Ascending aorta (tissue), 2 donors: ENCODE measurements at places on chromosomes 16 and 17.

DNA sequence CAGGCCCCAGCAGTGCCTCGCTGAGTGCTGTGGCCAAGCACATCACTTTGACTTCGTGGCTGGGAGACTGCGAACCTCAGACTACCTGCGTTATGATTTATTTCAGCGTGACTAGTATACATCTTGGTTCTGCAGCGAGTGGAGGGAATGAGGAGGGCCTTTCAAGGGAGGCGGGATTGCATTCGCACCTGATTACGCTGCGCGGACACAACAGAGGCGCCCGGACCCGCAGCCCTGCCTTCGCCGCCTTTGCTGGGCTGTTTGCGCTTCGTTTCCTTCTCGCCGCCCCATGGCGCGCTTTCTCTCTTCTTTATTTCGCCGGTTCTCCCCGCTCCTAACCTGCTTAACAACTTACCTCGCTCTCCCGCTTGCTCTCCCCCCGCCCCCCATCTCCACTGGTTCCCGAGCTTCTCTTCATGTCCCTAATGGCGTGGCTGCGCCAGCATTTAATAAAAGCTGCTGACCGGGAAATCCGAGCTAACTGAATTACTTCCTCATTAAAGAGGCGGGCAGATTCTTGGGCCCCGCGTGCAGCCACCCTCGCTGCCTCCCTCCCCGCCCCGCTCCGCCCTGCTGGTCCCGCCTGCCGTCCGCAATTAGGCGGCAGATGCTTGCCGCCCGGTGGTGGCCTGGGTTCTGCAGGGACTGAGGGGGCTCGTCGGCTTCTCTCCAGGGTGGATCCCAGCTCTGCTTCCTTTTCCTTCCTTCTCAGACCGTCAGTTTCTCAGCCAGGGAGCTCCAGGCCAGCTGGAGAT is 257.6 kb upstream of the SDK2 start:
- H3K4me1 ChIP-seq: no peaks in the 10 kb centered on the region
- H3K27me3 ChIP-seq: no peaks in the 10 kb centered on the region
- no peak for DNase-seq

- no peaks in the 10 kb centered on the region for H3K27me3 ChIP-seq
- no peaks in the 10 kb centered on the region for H3K4me1 ChIP-seq
- H3K4me3 ChIP-seq: peak overlapping the region; percentile 71
- no peaks in the 10 kb centered on the region for H3K36me3 ChIP-seq
Observed at GRCh38 chr17:63477480-63478440, 899 bp downstream of the ACE start.

DNA sequence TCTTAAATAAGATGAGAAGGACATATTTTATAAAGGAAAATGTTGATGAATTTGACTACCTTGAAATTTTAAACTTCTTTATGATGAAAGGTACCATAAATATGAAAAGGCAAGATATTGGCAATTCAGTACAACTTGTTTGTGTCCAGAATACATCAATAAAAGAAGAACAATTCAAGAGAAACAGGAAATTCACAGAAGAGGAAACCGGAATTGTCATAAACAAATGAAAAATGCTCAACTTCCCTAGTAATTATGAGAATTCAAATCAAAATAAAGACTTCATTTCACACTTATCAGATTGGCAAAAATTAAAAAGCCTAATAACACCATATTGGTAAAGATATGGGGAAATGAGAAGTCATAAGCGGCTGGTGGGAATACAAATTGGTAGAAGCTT is 54.3 kb downstream of the WSB1 start:
- H3K27me3 ChIP-seq: no peaks in the 10 kb centered on the region
- H3K4me3 ChIP-seq: no peak overlapping the region
- no peak overlapping the region for H3K27ac ChIP-seq
- H3K4me1 ChIP-seq: peaks cover 3% of the 10 kb centered on the region
- no peaks in the 10 kb centered on the region for H3K36me3 ChIP-seq
- DNase-seq: no peak

DNA sequence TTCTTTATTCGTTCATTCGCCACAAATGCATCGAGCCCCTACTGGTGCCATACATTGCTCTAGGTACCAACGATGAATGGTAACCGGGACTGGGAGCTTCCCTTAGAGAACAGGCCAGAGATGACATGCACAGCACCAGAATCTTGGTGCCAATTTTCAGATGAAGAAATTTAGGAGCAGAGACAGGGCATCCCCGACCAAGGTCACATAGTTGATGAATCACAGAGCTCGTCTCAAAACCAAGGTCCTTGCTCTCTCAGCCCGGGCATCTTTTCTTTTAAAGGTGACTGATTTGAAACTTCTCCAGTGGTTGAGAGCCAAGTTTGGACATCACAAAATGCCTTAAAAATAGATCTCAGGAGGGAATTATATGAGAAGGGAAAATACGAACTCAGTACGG is 73.2 kb upstream of the C16orf82 start:
- no peaks in the 10 kb centered on the region for H3K36me3 ChIP-seq
- H3K4me1 ChIP-seq: no peaks in the 10 kb centered on the region
- H3K4me3 ChIP-seq: no peak overlapping the region
- no peaks in the 10 kb centered on the region for H3K27me3 ChIP-seq
- no peak overlapping the region for H3K27ac ChIP-seq

GRCh38 chr16:31356566-31357323 is 1.8 kb downstream of the ITGAX start:
- no peak overlapping the region for H3K27ac ChIP-seq
- no peaks in the 10 kb centered on the region for H3K4me1 ChIP-seq
- no peak overlapping the region for H3K4me3 ChIP-seq
- no peaks in the 10 kb centered on the region for H3K27me3 ChIP-seq

- no peak for DNase-seq
- H3K27ac ChIP-seq: no peak overlapping the region
- no peak overlapping the region for H3K4me3 ChIP-seq
- H3K36me3 ChIP-seq: no peaks in the 10 kb centered on the region
- no peaks in the 10 kb centered on the region for H3K4me1 ChIP-seq
Observed at GRCh38 chr16:24102209-24102660, 153.9 kb upstream of the CACNG3 start.

DNA sequence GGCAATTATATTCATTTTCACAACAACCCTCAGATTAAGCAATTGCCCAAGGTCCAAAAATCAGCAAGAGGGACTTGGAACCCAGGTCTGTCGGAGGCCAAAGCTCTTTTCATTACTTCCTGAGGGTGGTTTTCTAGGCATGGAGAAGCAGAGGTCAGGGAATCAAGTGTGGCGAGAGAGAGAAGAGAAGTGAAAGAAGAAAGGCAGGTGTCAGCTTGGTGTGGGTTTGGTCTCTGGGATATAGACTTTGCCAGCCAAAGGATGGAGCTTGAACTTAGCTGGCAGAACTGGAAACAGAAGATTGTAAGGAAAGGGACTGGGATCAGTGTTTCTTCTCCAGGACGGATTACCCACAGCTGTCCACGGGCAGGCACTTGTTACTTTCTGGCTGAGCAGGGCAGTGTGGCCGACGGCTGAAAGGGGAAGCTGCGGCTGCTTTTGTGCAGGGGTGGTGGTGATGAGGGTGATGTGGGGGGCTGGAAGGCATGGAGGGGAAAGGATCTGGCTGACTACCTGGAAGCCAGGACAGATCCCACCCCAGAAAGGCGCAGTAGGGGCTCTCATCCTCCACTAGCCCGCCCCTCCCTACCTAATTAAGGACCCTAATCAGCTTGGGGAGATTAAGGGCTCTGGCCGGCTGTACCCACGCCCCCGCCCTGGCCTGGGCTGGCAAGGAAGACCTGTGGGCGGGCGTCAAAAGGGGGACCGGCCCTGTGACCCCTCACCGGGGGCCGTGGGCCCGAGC is at the start of gene GUCY2D:
Gene GUCY2D (plus strand): TSS at position 640 of the 745 bp plus-strand sequence. CDS start 433 bp downstream, outside the sequence.
- DNase-seq: no peak
- no peak within 1 kb of the TSS for H3K27ac ChIP-seq
- peaks cover 14% of the 10 kb centered on the region for H3K27me3 ChIP-seq
- H3K4me1 ChIP-seq: peaks cover 8% of the 10 kb centered on the region
- H3K36me3 ChIP-seq: no peaks in the 10 kb centered on the region
- H3K4me3 ChIP-seq: peak within 1 kb of the TSS; percentile 54

DNA sequence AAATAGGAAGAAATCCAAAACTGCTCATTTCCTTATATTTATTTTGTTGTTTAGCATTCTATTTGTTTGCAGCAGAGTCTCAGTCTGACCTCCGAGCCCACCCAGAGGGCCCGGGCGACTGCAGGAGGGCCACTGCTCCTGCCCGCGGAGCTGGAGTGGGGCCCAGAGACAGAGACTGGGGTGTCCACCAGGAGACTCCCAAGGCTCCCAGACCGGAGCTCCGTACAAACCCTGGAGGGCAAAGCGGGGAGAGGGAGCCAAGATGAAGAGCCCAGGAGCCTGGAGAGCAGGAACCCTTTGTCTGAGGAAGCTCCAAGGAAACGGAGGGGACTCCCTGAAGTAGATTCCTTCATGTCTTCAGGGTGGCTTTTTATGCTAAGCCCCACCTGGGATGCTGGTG is 57.9 kb downstream of the AXIN2 start:
- no peaks in the 10 kb centered on the region for H3K4me1 ChIP-seq
- no peak overlapping the region for H3K27ac ChIP-seq
- H3K27me3 ChIP-seq: no peaks in the 10 kb centered on the region
- no peak for DNase-seq

DNA sequence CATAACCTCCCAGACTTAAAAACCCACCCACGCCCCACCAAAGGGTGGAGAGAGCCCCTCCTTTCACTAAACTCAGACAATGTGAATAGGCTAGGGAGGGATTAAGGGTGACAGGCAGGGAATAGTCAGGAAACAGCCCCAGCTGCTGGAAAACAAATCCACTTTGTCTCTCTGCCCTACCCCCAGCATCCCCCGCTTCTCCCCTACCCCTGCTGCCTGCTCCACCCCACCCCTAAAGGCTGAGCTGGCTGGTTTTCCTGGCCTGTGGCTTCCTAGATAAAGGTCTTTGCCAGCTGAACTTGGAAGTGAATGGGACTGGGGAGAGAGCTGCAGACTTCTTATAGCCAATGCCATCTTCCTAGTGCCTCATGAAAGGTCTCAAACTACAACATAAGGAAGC is 15.0 kb downstream of the CAVIN1 start:
- peak overlapping the region; percentile 84 for H3K27ac ChIP-seq
- peaks cover 23% of the 10 kb centered on the region for H3K36me3 ChIP-seq
- DNase-seq: no peak
- H3K4me1 ChIP-seq: peaks cover 68% of the 10 kb centered on the region
- H3K27me3 ChIP-seq: no peaks in the 10 kb centered on the region

GRCh38 chr17:49862781-49863331 is 15.0 kb upstream of the TAC4 start:
- H3K27ac ChIP-seq: no peak overlapping the region
- peaks cover 2% of the 10 kb centered on the region for H3K4me1 ChIP-seq
- no peaks in the 10 kb centered on the region for H3K36me3 ChIP-seq
- H3K4me3 ChIP-seq: no peak overlapping the region
- no peaks in the 10 kb centered on the region for H3K27me3 ChIP-seq

- no peaks in the 10 kb centered on the region for H3K4me1 ChIP-seq
- H3K4me3 ChIP-seq: no peak overlapping the region
- no peak overlapping the region for H3K27ac ChIP-seq
- H3K27me3 ChIP-seq: no peaks in the 10 kb centered on the region
- no peak for DNase-seq
- no peaks in the 10 kb centered on the region for H3K36me3 ChIP-seq
Observed at GRCh38 chr17:72397687-72398086, 276.9 kb downstream of the SOX9 start.

GRCh38 chr17:2854143-2855055 is 58.2 kb downstream of the RAP1GAP2 start:
- peak overlapping the region; percentile 85 for H3K4me3 ChIP-seq
- no peaks in the 10 kb centered on the region for H3K36me3 ChIP-seq
- no peak for DNase-seq
- peaks cover 10% of the 10 kb centered on the region for H3K4me1 ChIP-seq
- no peaks in the 10 kb centered on the region for H3K27me3 ChIP-seq
- H3K27ac ChIP-seq: no peak overlapping the region

DNA sequence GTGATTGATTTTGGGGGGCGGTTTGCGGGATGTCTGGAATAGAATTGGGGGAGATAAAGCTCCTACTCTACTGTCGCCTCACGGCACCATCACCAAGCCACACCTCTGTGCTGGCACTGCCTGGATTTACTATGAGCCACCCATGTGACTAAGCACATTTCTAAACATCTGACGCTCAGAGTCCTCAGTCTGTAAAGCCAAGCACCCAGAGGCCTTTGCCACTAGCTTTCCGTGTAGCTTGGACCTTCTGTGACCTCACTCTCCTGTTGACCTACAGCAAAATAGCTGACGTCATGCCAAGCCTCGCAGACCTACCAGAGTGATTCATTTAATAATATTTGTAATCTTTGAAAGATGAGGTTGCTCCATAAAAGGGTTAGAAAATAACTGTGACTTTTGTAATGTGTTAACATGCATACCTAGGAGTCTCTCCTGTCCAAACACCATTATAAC is 38.5 kb upstream of the MYOCD start:
- DNase-seq: peak; percentile 96
- peak overlapping the region; percentile 32 for H3K4me3 ChIP-seq
- peaks cover 15% of the 10 kb centered on the region for H3K4me1 ChIP-seq

DNA sequence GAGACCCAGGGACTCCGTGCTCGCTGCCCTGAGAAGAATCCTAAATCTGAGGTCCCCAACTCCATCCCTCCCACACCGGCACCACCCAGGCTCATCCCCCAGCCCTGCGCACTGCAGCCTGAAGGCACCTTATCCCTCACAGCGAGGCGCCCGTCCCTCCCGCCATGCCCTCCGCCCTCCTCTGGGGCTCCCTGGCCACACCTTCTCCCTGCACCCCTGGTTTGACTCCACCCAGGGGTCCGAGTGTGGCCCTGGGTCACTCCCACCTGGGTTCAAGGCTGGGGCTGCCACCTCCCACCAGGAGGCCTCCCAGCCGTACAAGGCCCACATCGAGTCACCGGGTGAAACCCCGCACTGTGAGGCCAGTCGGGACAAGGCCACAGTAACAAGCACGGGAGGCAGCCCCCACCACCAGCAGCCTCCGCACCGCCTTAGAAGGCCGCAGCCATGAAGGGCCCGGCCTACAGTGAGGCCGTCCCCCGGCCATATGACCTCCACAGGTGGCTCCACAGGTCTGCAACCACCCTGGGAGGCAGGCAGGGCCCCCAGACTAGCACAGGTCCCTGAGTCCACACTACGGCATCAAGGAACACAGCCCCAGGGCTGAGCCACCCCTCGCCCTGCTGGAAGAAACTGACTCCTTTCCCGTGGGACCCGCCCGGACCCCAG is 8.3 kb downstream of the HAGH start:
- no peak overlapping the region for H3K4me3 ChIP-seq
- H3K36me3 ChIP-seq: peaks cover 61% of the 10 kb centered on the region
- no peaks in the 10 kb centered on the region for H3K4me1 ChIP-seq
- no peak for DNase-seq
